Natural killer cell (primary cell): ENCODE measurements at places on chromosomes 16 and 17. TPM values are rescaled to one million over a fixed set of nuclear protein-coding genes. Genes with fewer than 3 reads are reported as not detected.

GRCh38 chr16:56357241-56357764 is 68.0 kb downstream of the AMFR start:
- DNase-seq: peak; percentile 9

CA5A gene
- total RNA-seq: not detected

DNA sequence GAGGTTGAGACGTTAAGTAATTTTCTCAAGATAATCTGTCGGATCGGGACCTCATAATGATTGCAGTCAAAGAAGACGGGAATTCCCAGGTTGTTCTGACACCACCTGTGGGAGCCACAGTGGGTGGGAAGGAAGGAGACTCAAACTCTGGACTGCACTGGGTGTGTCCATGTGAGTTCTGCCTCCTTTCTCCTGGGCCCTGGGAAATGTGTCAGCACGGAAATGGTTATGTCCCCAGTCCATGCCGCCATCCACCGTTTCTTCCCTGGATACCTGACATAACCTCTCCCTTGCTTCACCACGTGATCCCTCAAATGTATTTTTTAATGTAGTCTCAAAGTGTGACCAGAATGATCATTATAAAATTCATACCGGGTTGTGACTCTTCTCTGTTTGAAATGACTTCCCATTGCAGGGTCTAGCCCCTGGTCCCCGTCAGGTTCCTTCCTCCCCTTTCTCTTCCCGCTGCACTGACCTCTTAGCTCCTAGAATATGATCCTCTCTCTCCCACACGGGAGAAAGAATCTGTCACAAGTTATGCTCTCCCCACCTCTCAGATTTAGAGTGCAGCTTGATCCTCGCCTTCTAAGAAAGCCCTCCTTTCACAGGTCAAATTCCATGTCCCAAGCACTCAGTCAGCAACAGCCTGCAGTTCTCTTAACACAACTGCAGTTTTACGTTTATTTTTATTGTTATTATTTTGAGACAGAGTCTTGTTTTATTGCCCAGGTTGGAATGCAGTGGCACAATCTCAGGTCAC is 820.0 kb upstream of the EEF2KMT start:
- no peak for DNase-seq

GRCh38 chr17:8862213-8863056 is 5.0 kb downstream of the PIK3R6 start:
- DNase-seq: no peak

DNA sequence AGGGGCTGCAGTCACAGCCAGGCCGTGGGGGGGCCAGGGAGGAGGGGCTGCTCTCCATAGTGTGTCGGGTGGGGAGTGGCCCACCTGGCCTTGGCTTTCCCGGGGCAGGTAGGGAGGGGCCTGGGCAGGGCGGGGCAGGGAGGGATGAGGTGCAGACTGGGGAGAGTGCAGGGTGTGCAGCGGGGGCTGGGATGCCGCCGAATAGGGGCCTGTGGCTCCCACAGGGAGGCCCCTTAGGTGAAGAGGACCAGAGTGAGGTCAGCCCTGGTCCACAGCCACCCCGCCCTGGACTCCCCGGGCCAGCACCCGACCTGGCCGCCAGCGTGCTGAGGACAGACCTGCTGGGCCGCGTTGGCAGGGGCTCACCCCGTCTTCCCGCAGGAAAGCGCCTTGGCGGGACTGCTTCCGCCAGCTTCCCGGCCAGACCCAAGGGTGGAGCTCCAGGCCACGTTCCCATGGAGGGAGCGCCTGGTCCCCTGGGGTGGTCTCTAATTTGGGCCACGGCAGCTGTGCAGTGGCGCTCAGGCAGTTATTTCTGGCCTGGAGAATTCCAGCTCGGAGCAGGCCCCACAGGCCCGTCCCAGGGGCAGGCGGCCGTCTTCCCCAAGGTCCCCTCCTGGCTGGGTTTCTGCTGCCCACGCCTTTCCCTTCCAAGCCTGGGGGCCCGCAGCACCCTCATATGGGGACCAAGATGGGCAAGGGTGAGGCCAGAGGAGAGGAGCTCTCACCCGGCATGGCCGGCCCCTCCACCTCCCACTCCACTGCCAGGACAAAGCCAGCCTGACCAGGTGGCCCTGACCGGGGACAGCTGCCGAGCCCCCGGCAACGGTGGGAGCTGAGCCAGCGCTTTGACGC is 27.9 kb downstream of the CACNA1H start:
- no peak for DNase-seq

DNA sequence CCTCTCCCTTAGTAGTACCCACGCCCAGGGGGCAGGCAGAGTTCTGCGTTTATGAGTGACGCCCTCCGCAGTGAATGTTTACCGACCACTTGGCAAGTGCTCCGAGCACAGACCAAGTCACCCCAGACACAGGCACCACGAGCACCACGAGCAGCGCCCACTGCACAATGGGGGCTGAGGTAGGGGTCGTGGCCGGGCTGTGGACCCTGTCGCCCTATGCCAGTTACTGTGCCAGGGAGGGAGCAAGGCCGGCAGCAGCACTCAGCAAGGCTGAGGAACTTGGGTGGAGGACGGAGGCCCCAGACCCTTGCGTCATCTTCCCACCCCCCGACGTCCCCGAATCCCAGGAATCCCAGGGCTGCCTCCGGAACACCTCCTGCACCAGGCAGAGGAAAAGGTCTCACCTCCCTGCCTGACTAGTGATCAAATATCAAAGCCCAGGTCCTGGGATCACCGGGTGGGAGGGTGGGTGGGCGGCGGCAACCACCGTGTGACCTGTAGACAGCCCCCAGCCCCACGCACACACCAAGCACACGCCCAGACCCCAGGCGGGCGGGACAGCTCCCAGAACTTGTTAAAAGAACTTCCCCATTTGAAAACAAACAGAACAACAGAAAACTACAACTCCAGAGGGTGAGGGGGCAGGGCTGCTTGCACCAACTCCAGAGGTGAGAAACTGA is 5.4 kb downstream of the VASN start:
- no peak for DNase-seq

KRT36 gene
- not detected for total RNA-seq
